ENCODE measurements at places on chromosomes 2 and 18.

GRCh38 chr2:219507581-219508443 lies 6.5 kb upstream of the ASIC4 start:
- no peak for DNase-seq

- no peak for DNase-seq
Measured at GRCh38 chr2:112821142-112821541, 15.4 kb downstream of the IL1B start.

GRCh38 chr2:18435426-18436037 lies 124.9 kb downstream of the RDH14 start:
- no peak for DNase-seq

DNA sequence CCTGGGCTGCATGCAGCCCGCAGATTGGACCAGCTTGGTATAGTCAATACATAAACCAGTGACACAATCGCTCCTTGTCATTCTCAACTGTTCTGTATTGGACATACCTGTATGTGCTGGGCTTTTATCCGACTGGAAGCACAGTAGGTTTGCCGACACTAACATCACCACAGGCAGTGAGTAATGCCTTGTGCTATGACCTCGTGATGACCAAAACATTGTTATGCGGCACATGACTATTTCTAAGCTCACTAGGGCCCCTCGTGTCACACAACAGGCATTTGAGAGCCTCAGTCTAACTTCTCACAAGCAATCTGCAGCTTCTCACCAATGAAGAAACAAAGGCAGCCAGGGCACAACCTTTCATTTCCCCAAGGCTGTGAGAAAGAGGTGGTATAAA lies 320.8 kb downstream of the AFF3 start:
- DNase-seq: no peak

- peak; percentile 40 for DNase-seq
Measured at GRCh38 chr2:100610381-100610831, 47.6 kb downstream of the PDCL3 start.

- no peak for DNase-seq
Measured at GRCh38 chr18:2891526-2892431, 45.0 kb downstream of the EMILIN2 start.

DNA sequence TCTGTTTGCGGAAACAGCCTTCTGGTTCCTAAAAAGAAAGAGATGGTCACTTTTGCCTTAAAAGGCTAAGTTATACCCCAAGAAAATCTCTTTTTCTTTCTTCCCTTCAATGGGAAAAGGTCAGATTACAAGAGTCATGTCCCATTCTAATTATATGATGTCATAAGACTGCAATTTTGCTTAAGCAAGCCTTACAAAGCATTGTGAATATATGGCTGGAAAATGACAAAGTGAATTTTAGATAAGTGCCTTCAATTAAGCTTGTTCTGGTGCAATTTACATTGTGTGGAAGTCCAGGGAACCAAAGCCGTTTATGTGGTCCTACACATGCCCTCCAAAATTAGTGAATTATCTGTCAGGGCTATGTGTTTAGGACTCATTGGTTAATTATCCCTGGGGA lies 7.6 kb upstream of the BMP10 start:
- no peak for DNase-seq

DNA sequence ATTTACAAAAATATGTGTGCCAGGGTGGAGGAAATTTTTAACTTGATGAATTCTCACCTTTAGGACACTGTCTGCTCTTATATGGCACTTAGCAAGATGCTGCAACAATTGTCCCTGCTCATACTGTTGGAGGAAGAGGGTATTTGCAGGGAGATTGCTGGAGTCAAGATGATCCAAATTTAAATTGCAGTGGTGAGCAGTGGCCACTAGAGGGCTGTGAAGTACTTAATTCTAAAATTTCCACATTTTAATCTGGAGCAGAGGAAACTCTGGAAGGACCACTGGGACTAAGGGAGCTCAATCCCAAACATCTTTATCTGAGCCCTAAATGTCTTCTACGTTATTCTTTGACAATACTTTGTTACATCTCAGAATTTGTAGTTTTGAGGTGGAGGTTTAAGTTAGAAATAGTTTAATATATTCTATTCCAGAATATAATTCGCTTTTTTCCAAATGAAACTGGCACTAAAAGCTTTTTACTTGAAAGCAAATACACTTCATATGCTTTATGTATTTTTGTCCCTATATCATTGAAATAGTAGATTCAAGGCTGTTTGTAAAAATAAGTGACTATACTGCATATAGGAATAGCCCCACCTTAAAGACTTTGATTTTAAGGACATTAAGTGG lies 33.0 kb upstream of the PTH2R start:
- DNase-seq: peak; percentile 31

GRCh38 chr2:118902266-118903028 lies 39.5 kb upstream of the MARCO start:
- no peak for DNase-seq

DNA sequence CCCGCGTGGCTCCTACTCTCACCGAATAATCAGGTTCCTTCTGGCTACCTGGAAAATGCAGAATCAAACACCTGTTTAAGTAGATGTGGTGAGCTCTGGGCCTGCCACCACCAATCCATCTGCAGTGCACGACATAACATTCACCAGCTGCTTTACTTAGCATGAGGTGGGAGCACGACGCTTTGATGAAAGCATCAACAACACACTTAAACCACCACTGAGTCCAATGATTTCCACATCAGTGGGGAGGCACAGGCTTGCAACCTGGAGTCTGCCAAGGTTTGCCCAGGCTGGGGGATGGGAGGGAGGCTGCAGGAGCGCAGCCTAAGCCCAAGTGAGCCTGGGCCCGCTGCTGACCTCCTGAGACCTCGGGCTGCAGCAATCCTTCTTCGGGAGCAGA lies 415.5 kb downstream of the MEIS1 start:
- no peak for DNase-seq

DNA sequence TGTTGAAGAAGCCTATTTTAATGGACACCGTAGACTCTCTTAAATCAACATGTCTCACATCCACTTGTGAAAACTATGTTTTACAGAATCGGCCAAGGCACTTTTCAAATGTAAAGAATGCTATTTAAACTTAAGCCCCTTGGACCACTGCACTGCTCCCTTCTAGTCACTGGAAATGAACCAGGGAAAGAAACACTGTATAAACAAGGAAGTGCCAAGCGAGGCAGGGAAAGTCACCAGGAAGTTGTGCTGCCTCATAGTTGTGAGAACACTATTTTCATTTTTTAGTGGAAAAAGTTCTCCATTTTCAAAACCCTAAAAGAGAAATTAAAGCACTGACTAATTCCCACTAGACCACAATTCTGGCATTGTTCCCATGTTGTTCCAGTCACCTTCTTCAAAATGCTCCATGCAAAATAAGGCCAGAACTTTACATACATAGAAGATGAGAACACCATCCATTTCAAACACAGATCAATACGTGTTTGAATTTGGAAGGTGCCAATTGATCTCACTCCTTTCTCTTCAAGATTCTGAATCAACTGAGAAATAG lies 13.5 kb downstream of the CCDC141 start:
- DNase-seq: no peak

- no peak for DNase-seq
Measured at GRCh38 chr2:164697688-164698461, 76.6 kb upstream of the GRB14 start.

- no peak for DNase-seq
Measured at GRCh38 chr2:15875969-15876705, 64.2 kb upstream of the MYCN start.

DNA sequence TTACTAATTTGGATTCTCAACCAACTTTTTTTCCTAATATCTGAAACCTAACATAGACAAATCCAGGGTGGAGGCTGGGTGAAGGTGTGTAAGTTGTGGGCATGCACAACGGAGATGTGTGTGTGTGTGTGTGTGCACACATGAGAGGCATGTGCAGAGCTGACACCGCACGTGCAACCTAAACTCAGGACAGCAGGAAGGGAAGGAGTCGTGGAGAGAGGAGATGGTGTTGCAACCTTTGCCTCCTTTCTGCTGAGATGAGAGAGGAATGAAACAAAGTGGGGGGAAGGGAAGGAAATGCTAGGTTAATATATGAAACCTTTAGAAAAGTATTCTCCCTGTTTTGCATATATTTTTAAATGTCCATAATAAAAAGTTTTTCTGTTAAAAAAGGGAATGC lies 64.7 kb downstream of the KCTD1 start:
- DNase-seq: no peak

GRCh38 chr2:55107436-55107835 lies 57.2 kb upstream of the RTN4 start:
- no peak for DNase-seq

DNA sequence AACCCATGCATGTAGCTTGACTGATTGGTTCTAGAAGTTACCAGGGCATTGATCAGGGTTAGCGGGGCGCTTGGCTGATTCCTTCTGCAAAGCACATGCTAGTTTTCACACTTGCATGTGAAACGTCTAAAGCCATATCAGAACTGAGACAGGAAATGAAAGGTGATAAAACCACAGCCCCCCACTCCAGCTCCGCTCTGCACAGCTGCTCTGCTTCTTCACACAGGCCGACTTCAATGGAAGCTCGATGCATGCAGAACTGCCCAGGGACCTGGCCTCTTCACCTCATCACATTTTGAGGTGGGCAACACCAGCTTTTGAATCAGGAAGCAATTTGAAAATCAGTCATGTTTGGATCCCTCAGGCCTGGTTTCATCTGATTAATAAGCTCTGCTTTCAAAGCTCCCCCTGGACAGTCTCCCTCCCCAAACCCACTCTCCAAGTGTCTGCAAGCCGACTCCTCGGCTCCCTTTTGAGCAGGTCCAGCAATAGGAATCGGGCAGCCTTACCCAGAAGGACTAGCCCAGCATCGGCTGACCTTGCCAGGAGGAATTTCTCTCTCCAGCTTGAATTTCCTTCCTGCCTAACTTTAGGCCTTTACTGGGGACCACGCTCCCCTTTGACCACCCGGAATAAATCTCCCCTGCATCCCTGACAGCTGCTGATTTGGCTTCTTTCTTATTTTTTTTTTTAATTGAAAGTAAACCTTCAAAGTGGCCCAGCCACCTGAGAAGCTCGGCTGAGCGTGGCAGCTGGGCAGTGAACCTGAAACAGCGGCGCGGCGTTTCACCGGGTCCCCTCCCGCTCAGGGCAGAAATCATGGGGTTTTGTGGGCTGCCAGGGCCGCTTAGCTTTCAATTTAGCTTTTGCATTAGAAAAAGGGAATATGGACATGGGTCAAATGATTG lies 31.7 kb downstream of the HRH4 start:
- no peak for DNase-seq

- DNase-seq: no peak
Measured at GRCh38 chr2:205531072-205531471, 151.2 kb upstream of the NRP2 start.
